CD4-positive, CD25-positive, alpha-beta regulatory T cell (primary cell): ENCODE measurements at places on chromosomes 12 and 14. TPM values are rescaled to one million over a fixed set of nuclear protein-coding genes. Genes with fewer than 3 reads are reported as not detected.

- no peaks in the 10 kb centered on the region for H3K4me1 ChIP-seq
- no peak for DNase-seq
- H3K36me3 ChIP-seq, result no peaks in the 10 kb centered on the region
Measured at GRCh38 chr12:128671528-128672042, 152.2 kb downstream of the SLC15A4 start.

- no peaks in the 10 kb centered on the region for H3K27me3 ChIP-seq
- no peak overlapping the region for H3K27ac ChIP-seq
- DNase-seq, result no peak
- no peak overlapping the region for H3K4me3 ChIP-seq
Measured at GRCh38 chr12:12392413-12392812, 35.5 kb downstream of the BORCS5 start.

- H3K27ac ChIP-seq, result no peak overlapping the region
- H3K27me3 ChIP-seq, result no peaks in the 10 kb centered on the region
- DNase-seq, result no peak
- no peaks in the 10 kb centered on the region for H3K36me3 ChIP-seq
Measured at GRCh38 chr14:35341454-35341750, 49.2 kb downstream of the PSMA6 start.

Gene CAPS2
- total RNA-seq, result 5.1 TPM

- DNase-seq, result no peak
- no peak overlapping the region for H3K27ac ChIP-seq
- H3K4me3 ChIP-seq, result no peak overlapping the region
- H3K4me1 ChIP-seq, result peaks cover 4% of the 10 kb centered on the region
- H3K27me3 ChIP-seq, result peaks cover 2% of the 10 kb centered on the region
- no peaks in the 10 kb centered on the region for H3K36me3 ChIP-seq
Measured at GRCh38 chr14:24422694-24423601, 6.5 kb downstream of the CBLN3 start.

DNA sequence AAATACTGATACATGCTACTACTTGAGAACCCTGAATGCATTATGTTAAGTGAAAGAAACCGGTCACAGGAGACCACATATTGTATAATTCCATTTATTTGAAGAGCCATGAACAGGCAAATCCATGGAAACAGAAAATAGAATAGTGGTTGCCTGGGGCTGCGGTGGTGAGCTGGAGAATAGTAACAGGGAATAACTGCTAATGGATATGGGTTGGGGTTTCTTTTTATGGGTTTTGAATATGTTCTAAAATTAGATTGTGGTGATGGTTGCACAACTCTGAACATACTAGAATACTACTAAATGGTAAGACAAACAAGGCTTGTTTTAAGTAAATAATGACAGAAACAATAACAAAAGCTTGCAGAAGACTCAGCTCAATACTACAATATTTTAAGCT is 293.0 kb downstream of the BTG1 start:
- no peaks in the 10 kb centered on the region for H3K27me3 ChIP-seq
- H3K27ac ChIP-seq, result no peak overlapping the region
- H3K4me3 ChIP-seq, result no peak overlapping the region
- DNase-seq, result no peak
